CD4-positive, alpha-beta T cell treated with Interleukin-6 at 100 ng/mL for 8 hours (primary cell): ENCODE measurements at places on chromosomes 2 and 18.

- DNase-seq: no peak
Observed at GRCh38 chr18:3851159-3851558, 401.2 kb downstream of the TGIF1 start.

DNA sequence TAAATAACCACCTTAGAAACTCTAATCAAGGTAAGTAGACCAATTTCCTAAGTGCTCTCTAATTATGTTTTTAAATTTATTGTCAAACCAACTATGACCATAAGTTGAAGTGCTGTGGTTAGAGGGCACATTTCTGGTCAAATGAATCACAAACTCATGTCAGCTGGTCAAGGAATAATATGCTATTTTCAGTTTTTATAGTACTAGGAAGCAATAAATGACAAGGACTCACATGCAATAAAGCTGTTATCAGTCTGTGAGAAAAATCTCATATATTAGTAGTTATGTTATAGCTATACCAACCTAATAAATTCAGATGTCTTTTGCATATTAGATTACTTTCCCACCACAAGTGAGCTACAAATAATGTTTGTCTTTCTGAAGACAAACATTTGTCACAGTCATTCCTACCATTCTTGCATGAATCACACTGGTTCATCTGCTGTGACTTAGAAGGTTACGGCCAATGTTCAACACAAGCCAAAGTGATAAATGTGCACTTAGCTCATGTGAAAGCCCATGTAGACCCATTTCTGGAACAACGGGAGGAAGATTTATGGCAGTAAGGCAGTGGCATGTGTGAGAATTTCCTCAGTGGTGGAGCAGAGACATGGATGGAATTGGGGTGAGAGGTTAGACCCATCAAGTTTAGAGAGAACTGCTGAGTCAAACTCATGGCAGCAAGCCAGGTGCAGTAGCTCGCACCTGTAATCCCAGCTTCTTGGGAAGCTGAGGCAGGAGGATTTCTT, 27.4 kb upstream of the CCNYL1 start:
- no peak for DNase-seq

DNA sequence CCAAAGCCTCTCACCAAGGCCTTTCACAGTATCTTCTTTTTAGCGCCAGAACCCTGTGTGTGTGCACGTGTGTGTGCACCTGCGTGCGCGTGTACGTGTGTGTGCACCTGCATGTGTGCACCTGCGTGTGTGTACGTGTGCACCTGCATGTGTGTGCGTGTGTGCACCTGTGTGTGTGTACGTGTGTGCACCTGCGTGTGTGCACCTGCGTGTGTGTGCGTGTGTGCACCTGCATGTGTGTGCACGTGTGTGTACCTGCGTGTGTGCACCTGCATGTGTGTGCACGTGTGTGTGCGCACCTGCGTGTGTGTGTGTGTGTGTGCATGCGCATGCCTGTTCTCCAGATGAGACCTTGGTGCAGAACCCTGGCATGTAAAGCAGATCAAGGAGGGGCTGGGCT, 131.4 kb upstream of the HDAC4 start:
- DNase-seq: no peak

GRCh38 chr2:39736640-39737039, 42.4 kb downstream of the THUMPD2 start:
- DNase-seq: no peak

- DNase-seq: peak; percentile 61
Observed at GRCh38 chr18:2963048-2963447, 49.9 kb downstream of the LPIN2 start.

DNA sequence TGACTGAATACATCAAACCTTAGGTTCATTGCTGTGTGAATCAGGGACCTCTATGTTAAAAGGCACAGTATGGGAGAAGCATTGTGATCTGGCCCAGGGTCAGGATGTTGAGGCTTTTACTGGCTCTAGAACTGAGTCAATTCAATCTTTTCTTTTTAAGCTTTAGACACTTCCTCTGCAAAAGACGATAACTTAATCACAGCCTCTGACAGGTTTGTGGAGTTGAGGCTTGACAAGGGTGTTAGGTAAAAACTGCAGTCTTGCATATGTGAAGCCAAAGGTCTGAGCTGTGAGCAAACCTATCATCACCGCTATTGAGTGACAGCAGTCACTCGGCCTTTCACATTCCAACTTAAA, 17.3 kb upstream of the ARHGAP25 start:
- DNase-seq: peak; percentile 67

GRCh38 chr2:163878718-163879117, 142.9 kb upstream of the FIGN start:
- no peak for DNase-seq
